Stimulated activated CD8-positive, alpha-beta memory T cell treated with anti-CD3 and anti-CD28 coated beads, Interleukin-2, amount 100 ng/mL, for 1 hour (primary cell): ENCODE measurements at places on chromosomes 7 and 10.

GRCh38 chr10:43392748-43393147 lies 16.2 kb downstream of the HNRNPF start:
- no peak for DNase-seq

DNA sequence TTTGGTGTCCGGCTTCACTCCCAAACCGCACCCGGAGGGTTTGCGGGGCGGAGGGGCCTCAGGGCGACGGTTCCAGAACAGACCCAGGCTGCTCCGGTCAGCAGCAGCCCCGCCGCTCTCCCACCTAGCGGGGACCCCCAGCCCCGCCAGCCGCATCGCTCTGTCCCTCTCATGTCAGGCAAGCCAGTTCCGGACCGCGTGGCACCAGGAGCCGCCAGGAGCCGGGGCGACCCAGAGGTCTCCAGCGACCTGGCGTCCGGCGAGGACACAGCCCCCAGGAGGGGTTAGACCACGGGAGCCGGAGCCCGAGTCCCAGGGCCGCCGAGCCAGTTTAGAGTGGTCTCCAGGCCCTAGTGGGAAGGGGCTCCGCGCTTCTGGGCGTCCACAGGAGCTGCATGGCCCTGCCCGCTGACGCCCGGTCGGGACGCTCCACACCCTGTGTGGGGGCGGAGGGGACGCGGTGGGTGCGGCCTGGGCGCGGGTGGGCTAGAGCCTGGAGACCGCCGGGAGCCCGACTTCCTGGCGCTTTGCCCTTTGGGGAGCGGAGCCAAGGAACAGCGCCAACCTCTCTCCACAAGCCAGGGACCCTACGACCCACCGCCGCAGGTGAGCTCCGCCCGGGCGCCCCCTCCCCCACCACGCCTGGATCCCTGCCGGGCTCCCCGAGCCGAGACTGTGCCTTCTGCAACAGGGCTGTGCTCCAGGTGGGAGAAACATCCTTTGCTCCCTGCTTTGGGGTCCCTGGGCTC lies 43.4 kb downstream of the ZNF117 start:
- DNase-seq, result no peak

GRCh38 chr7:30029696-30030095 lies 1.5 kb downstream of the PLEKHA8 start:
- DNase-seq, result no peak

- DNase-seq, result no peak
Measured at GRCh38 chr7:105322655-105323277, 66.0 kb downstream of the SRPK2 start.

GRCh38 chr7:70259502-70259901 lies 661.2 kb downstream of the AUTS2 start:
- no peak for DNase-seq
